ENCODE measurements at places on chromosomes 2 and 18.

- no peak for DNase-seq
These were observed 515.6 kb upstream of the NRP2 start for GRCh38 chr2:205166745-205167144.

DNA sequence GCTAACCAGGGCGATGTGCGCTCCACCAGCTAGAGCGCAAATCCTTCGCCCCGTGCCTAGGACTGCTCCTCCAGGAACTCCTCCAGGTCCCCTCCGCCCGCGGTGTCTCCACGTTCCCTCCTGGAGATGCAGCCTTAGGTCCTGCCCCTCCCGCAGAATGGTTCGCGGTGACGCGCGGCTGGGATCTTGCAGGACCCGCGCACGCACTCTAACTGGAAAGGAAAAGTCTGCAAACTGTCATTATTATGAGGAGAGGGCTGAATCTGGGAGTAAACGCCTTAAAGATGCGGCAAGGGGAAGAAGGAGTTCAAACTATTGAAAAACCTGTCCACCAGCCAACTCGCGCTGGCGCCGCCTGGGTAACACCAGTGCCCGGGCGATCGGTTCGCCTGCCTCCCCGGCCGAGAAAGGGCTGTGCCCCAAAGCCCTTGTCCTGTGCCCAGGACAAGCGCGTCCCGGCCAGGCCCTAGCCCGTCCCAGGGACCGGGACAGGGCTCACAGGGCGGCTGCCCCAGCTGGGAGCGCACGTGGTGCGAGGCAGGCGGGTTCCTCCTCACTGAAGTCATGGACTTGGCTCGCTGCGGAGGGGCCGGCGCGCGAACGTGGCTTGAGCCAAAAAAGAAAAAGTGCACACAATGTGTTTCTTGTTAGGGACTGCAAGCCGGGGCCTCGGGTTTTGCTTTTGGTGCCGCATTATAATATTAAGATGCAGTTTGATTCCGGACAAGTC, 5.5 kb upstream of the ID2 start:
- DNase-seq: peak; percentile 83

DNA sequence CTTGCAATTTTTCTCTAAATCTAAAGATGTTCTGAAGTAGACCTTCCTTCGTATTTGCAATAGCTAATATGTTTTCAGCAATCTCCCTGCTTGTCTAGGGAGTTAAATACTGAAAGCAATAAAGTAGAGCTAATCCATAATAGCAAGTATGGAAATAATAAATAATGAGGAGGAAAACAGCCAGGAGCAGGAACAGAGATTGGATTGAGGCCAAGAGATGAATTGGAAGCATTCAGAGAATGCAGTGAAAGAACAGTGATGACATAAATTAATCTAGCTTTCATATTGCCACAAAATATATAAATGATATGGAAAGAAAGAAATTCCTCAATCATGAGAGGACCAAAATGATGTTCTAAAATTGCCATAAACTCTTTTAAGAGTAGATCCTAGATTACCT, 679.7 kb downstream of the METTL4 start:
- DNase-seq: no peak

GRCh38 chr2:136384531-136385303, 266.8 kb upstream of the CXCR4 start:
- DNase-seq: peak; percentile 22

DNA sequence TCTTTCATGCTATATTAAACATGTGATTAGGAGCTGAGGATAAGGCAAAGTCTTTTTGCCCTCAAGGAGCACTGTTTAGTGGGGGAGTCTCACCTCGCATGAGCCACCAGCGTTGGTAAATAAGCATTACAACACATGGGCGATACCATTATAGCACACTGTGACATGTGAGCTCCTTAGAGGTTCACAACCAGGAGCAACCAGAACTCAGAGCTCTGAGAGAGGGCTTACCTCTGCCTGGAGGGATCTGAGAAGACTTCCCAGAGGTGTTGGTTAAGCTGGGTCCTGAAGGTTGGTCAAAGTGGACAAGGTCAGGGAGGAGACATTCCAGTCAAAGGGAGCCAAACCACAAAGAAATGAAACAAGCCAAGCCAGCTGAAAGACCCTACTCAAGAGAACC, 158.8 kb downstream of the ESCO1 start:
- DNase-seq: no peak

DNA sequence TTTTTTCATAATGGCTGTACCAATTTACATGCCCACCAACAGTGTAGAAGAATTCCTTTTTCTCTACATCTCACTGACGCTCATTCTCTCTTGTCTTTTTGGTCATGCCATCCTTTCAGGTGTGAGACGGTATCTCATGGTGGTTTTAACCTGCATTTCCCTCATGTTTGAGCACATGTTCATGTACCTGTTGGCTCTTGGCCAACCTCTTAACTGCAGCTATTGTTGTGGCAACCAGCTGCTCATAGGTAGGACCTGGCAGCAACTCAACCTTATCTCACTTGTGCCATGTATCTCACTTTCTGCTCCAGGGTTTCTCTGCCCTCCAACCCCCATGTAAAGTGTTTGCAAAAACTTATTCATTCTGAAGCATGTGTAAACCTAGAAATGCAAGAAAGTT, 167.5 kb downstream of the UPP2 start:
- DNase-seq: no peak

- DNase-seq: no peak
These were observed 5.3 kb downstream of the CTIF start for GRCh38 chr18:48544116-48544515.

DNA sequence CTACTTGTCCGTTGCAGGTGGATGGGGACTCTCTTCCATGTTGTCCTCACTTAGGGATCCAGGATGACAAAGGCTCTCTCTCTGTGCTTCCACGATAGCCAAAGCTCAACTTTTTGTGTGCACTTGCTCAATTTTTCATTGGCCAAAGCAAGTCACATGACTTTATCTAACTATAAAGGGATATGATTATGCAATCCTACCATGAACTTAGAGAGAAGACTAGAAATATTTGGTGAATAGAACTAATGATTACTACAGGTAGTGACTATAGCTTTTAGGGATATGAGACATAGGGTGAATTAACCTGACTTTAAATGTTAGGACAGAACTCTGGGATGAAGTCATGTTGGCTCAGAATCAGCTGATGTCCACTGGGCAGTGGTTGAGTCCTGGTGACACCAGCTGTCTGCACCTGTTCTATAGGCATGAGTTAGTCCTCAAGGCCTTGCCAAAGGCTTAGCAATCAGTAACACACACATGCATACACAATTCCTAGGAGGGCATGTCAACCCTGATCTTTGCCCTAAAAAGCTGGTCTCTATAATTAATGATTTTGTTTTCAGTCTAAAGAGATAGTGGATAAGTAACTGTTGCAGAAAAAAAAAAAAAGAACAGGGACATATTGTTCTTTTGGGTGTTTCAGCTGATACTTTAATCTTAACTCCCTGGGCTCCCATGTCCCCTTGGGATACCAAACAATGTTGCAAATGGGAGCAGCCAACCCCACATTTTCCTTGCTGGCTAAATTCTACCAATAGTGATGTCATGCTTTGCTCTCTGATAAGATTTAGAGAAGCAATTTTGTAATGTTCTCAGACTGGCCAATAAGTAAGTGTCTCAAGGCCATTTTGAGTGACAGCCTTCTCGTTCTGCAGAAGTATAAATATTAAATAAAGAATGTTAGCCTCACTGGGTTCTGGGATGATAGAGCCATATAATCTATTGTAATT, 12.5 kb upstream of the HK2 start:
- no peak for DNase-seq

- DNase-seq: no peak
These were observed 138.2 kb upstream of the OTOS start for GRCh38 chr2:240278661-240279060.

DNA sequence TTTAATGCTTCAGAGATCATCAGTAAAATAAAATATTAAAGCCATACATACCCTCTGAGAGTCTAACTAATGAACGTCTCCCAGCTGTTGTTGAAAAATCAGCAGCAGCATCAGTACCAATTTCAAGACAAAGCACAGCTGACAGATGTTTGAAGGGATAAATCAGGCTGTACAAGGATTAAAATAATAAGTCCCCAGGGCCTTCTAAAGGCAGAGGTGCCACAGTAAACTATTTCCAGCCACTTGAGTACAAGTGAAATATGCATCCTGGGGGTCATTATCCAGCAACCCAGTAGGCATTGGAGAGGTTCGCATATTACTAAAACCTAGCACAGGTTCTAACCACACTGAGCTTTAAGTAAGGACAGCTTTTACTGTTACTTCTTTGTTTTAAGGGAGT, 76.9 kb downstream of the NXPH2 start:
- no peak for DNase-seq

Data from mucosa of gallbladder (tissue), 1 donor.